ENCODE measurements at places on chromosomes 13 and 19.
A peak's percentile ranks its signal among the peaks of the same experiment; 100 is the strongest.

GRCh38 chr13:19957320-19958154, 990 bp upstream of the ZMYM2 start:
- peak; percentile 16 for DNase-seq

GRCh38 chr13:83048419-83048818, 833.9 kb downstream of the SLITRK1 start:
- no peak for DNase-seq

DNA sequence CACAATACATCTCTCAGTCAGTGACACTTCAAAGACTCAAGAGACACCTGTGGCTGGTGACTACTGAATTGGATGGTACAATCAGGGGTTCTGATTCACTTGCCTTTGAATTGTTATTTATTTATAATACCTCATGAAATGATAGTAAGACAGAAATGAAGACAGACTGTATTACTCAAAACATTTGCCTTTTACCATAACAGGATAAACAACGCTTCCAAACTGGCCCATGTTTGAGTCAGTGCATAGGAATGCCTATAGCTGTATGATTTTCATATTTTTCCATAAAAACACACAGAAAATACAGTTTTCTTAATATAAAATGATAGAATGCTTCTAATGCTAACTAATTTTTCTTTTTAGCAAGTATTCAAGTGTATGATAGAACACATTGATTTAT, 59.5 kb upstream of the FGF14 start:
- no peak for DNase-seq

DNA sequence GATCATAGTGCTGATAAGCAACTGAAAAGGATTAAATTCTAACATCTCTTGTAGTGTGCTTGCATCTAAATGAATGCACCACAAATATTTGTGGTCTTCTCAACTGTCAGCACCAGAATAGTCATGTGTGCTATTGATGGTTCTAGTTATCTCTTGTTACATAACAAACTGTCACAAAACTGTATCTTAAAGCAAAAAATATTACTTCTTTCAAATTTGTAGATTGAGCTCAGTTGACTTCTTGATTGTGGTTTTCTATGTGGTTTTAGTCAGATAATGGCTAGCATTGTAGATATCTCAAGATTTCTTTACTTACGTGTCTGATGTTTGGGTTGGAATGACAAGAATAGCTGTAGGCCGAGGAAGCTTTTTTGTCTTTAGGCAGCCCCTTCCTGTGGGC, 431.3 kb downstream of the SLITRK6 start:
- DNase-seq, result no peak

- DNase-seq, result no peak
These were observed 680.8 kb downstream of the LIG4 start for GRCh38 chr13:107534548-107534947.

- DNase-seq, result no peak
These were observed 20.2 kb upstream of the PNMA8B start for GRCh38 chr19:46515879-46516350.

DNA sequence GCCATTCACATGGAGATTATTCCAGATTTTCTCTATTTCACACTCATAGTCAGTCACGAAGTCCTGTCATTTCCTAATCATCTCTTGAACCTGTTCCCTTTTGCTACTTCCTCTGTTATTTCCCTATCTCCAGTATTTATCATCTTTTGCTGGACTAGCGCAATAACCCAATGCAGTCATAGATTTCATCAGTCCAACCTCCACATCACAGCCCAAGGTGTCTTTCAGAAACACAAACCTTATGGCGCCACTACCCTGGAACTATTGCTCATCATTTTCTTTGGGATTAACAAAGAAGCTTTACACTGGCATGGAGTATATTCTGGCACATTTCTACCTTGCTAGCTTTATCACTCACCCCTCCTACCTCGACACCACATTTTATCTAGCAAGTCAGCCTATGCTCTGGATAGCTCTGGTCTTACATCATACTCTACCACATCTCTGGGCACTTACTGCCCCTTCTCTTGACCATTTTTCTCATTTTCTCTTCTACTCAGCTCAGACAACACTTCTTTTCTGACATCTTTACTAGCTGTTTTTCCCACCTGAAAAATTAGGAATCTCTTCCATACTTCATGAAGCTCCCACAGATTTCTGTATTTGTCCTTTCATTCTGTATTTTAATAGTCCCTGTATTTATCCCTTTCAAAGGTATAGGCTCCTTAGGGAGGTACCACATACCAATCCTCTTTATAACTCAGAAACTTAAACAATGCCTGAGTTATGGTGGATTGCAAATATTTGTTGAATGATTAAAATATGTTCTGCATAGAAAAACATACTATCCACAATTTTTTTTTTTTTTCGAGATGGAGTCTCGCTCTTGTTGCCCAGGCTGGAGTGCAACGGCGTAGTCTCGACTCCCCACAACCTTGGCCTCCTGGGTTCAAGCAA, 534.7 kb downstream of the KLF12 start:
- no peak for DNase-seq

DNA sequence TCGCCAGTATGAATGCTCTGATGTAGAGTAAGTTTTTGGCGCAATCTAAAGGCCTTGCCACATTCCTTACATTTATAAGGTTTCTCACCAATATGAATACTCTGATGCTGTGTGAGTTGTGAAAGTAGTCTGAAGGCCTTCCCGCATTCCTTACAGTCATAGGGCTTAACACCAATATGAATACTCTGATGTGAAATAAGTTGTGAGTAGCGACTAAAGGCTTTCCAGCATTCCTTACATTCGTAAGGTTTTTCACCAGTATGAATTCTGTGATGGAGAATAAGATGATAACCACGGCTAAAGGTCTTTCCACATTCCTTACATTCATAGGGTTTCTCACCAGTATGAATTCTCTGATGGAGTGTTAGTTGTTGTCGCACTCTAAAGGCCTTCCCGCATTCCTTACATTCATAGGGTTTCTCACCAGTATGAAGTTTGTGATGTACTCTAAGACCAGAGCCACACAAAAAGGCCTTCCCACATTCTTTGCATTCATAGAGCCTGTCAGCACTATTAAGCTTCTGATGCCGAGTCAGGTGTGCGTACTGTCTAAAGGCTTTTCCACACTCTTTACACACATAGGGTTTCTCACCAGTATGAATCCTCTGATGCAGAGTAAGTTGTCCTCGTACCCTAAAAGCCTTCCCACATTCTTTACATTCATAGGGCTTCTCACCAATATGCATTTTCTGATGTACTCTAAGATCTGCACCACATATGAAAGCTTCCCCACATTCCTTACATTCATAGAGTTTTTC, 14.1 kb upstream of the ZFP14 start:
- DNase-seq, result no peak

DNA sequence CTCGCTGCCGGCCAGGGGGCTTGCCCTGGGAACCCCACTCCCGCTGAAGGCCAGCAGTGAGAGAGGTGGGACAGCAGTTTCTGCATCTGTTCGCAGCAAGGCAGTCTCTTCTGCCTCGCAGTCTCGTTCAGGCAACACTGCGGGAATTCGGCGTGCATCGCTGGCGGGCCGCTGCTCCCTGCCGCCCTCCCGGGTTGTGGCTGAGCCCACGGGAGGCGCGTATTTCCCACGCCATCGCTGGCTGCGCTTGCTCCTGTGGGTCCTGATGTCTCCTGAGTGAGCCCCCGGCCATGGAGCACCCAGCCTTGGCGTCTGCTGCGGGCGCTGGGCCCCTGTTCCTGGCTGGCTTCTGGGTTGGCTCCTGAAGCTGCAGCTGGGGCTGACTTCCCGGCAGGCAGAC, 227.9 kb downstream of the TEX29 start:
- DNase-seq, result no peak

- DNase-seq, result peak; percentile 50
These were observed 9.7 kb upstream of the GIPC1 start for GRCh38 chr19:14505488-14506239.

DNA sequence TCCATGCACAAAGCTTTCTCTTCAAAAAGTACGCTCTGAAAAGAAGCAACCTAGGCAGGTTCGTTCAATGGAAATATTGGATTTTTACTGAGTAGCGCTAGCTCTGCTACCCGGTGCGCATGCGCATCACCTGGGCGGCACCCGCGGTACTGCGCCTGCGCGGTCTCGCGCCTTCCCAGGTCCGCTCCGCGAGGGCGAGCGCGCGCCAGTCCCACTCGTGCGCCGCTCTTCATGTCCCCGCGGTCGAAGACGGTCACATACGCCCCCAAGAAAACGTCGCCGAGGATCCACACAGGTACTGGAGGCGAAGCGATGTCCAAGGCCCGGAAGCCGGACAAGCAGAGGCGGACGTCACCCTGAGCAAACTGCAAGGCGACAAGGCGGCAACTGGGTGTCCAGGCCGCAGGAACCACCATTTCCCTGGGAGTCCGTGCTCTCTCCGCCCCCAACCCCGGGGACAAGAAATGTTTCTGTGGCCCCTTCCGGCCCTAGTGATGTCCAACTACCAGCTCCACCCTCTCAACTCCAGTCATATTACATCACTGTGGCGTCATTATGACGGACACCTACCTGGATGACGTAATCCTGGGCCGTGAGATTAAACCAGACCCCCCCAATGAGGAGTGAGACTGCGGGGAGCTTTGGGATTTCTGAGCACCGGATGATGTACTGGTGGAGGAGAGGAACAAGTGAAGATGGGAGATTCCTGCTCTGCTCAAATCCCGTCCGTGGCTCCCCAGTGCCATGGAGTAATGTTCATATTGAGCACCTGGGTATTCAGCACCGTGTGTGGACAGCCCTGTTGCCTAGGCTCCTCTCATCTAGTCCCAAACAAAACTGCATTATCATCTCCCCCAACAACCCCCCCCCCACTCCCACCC, 4.8 kb upstream of the KCNC3 start:
- peak; percentile 7 for DNase-seq

GRCh38 chr19:20334760-20335159, 167.7 kb downstream of the ZNF486 start:
- no peak for DNase-seq

GRCh38 chr19:13537454-13537853, 31.2 kb upstream of the CACNA1A start:
- no peak for DNase-seq

GRCh38 chr13:35760735-35761281, 284.3 kb upstream of the MAB21L1 start:
- no peak for DNase-seq

Measured in GM04503 (cell line).